ENCODE measurements at places on chromosomes 13 and 19.
A peak's percentile ranks its signal among the peaks of the same experiment; 100 is the strongest.

DNA sequence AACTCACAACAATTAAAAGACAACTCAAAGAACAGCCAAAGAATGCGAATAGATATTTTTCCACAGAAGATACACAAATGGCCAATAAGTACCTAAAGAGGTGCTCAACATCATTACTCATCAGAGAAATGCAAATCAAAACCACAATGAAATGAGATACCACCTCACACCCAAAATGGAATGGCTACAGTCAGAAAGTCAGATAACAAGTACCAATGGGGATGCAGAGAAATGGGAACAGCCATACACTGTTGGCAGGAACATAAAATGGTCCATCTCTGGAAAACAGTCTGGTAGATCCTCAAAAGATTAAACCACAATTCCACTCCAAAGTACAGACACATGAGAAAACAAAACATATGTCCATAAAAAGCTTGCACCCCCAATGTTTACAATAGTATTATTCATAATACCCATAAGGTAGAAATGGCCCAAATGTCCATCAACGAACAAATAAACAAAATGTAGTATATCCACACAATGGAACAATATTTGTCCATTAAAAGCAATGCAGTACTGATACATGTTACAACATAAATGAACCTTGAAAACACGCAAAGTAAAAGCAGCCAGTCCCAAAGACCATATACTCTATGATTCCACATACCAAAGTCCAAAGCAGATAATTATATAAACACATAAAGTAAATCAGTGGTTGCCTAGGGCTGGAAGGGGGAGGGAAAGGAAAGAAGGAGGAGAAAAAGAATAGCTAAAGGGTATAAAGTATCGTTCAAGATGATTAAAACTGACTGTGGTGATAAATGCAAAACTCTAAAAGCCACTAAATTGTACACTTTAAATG lies 19.6 kb downstream of the USP12 start:
- DNase-seq = no peak

DNA sequence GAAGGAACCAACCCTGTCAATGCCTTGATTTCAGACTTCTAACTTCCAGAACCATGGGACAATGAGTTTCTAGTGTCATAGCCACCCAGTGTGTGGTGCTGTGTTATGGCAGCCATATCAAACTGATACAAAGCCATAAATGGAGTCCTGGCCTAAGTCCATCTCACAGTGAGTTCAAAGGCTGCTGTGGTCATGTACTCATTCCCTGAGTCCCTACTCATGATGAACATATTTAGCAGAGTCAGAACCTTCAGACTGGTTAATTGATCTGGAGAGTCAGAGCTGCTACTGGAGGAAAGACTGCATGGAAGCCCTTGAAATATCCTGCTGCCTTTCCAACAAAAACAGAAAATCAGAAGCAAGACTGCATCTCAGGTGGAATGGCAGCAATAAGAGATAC lies 39.2 kb upstream of the CSNK1A1L start:
- no peak for DNase-seq

DNA sequence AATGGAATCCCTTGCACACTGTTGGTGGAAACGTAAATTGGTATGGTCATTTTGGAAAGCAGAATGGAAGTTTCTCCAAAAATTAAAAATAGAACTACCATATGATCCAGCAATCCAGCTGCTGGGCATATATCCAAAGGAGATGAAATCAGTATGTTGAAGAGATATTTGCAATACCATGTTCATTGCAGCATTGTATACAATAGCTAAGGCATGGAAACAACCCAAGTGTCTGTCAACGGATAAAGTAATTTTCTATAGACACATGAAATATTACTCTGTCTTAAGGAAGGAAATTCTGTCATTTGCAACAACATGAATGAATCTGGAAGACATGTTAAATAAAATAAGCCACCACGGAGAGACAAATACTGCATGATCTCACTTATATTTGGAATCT lies 124.7 kb downstream of the GPC5 start:
- DNase-seq = no peak

DNA sequence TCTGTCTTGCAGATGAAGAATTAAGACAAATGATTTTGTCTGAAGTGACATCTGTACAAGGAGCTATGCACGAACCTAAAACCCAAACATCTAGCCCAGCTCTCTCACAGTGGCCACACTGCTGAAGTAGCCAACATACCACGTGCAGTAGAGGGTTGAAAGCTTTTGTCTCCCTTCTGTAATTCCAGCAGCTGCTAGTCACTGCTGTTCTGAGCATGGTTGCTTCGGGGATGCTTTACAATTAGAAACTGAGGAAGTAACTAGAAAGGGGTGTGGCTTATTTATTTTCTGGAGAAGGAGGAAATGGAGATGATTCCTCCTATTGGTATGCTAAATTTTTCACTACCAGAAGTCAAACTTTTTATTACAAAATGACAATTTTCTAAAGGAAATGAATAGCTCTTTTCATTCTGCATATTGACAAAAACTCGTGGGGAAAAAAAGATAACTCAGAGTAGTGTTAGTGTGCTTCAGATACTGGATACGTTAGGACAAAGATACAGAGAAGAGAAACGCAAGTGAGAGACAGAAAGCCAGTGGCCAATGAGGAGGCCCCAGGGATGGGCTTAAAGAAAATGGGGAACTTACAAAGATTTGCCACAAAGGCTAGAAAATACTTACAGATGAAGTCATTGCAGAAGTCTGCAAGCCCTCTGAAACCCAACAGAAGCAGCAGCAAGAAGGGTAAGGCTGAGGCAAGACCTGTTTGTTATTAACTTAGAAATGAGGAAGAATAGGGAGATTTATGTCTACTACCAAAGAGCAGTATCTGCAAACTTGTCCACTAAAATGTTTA lies 192.7 kb upstream of the MIR17HG start:
- no peak for DNase-seq

GRCh38 chr19:45107621-45108150 lies 14.7 kb downstream of the PPP1R37 start:
- no peak for DNase-seq

GRCh38 chr13:20686863-20687579 lies 16.5 kb upstream of the IL17D start:
- DNase-seq = no peak

DNA sequence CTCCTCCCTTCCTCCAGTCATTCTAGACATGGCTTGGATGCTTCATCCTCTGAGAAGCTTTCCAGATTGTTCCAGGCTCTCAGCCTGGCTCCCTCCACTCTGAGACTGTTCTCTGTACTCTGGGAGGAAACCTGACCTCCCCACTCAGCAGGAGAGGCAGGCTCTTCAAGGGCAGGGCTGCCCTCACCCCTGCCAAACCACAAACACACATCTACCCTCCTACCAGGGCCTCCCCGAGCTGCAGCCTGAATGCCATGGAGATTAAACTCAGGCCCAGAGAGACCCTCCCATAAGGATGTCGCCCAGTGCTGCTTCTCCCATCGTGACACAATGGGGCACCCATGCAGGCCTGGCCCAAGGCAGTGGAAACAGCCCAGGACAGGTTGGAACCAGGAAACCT lies 16.2 kb downstream of the NUMBL start:
- DNase-seq = no peak

- DNase-seq = no peak
These were observed 2.9 kb downstream of the DNAJC15 start for GRCh38 chr13:43026262-43026661.

DNA sequence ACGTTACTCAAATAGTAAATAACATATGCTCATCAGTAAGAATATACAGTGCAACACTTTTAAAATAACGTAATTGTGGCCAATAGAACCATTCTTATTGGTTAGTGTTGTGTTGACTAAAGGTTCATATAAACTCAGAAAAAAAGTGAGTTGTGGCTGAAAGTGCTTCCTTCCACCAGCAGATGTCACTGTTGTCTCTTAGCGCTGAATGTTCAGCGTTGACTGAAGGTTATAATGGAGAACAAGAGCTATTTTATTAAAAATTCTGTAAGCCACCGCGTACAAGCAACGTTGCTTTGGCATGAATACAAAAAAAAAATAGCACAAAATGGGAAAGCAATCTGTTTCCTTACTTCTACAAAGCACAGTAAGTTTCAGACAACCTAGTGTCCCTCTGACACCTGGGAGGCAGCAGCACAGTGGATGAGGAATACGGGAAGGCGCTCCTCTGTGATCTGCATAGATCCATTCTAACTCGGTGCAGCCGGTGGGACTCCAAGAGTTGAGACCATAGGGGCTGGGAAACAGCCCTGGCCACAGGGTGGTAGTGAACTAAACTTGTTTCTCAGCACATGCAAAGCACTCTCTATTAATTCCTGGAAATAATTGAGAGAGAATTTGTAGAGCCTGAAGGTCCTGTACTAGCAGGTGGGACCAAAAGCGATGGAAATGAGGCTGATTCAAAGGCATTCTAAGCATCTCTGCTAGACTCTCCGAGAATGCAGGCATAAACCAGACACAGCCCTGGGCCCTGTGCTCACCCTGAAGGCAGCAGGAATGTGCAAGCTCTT lies 23.9 kb upstream of the OXGR1 start:
- DNase-seq = peak; percentile 56

- peak; percentile 8 for DNase-seq
These were observed 125.2 kb downstream of the LACC1 start for GRCh38 chr13:44004878-44005277.

- DNase-seq = no peak
These were observed 43.4 kb downstream of the TPT1 start for GRCh38 chr13:45297456-45298205.

DNA sequence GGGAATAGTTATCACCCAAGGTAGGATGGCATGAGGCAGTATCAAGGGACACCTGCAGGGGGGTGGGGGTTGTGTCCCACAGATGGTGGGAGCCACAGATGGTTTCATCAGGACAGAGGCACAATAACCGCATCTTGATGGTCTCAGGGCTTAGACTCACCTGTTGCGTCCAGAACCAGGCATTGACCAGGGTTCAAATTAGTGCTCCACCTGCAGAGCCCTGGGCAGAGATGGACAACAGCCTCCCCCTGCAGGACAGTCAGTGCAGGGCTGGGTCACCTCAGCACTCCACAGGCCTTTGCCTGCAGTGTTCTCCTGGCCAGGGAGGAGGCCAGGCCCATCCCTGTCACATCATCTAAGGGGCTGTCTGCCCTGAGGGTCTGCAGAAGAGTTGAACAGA lies 14.5 kb upstream of the CEACAM1 start:
- no peak for DNase-seq

DNA sequence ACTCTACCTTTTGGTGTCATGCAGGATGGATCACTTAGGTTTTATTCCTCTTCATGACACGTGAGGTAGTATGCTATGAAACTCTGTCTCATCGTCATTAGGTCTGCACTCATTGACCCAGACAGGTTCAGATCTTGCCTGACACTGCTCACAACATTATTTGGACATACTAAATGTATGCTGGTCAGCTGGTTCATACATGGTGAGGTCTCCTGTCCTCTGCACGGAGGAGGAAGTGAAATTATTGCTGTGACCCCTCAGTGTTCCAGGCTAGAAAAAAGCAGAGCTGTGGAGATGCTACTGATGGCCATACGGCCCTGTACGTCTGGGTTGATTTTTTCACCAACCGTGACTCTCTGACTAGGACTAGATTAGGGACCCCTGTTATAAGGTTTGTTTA lies 35.8 kb downstream of the LATS2 start:
- DNase-seq = no peak

DNA sequence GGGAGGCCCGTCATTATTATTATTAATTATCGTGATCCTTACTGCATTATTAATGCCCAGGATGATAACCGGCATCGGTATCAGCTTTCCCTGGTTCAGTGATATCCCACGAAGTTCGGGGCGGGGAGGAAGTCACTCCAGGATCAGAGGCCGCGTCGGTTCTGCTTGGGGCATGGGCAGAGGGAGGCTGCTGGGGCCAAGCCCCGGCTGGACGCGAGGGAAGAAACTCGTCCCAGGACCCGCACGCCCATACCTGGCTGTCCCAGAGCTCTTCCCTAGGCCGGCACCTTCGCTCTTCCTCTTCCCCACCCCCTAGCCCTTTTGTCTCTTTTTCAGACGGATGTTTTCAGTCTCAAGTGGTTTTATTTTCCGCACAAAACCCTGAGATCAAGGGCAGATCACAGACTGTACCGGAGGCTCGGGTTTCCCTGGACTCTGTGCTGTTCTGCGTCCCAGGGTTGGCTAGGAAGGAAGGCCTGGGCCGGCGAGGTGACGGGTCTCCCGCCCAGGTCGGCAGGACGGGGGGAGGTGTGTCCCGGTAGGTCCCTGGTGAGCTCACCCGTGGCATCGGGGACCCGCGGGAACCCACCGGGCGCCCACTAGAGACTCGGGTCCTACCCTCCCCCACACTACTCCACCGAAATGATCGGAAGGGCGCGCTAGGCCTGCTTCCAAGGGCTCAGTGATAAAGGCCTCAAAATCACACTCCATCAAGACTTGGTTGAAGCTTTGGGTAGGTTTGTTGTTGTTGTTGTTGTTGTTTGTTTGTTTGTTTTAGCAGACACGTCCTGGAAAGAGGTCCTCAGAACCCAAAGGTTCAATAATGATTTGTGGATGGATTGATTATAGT lies 7.9 kb downstream of the ZIC2 start:
- no peak for DNase-seq

DNA sequence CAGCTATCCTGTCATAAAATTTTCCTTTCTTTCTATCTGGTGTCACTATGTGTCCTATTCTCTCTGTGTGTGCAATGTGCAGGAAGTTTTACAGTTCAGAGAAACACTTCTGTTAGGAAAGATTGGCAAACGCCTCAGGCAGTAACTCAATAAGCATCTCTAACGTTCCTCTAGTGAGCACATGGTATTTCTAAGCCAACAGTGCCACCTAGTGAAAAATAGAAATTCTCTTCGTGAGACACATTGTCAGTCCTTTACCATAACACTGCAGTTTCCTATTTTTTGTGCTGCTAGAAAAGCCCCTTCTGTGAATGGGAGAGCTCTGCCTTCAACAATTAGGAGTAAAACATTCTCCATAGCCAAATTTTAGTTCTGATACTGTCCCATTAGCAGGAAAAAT lies 50.7 kb downstream of the ZNF723 start:
- DNase-seq = no peak

- DNase-seq = no peak
These were observed 165.5 kb downstream of the LACC1 start for GRCh38 chr13:44045180-44045562.

- no peak for DNase-seq
These were observed 22.8 kb downstream of the ELAVL1 start for GRCh38 chr19:7982651-7983099.

DNA sequence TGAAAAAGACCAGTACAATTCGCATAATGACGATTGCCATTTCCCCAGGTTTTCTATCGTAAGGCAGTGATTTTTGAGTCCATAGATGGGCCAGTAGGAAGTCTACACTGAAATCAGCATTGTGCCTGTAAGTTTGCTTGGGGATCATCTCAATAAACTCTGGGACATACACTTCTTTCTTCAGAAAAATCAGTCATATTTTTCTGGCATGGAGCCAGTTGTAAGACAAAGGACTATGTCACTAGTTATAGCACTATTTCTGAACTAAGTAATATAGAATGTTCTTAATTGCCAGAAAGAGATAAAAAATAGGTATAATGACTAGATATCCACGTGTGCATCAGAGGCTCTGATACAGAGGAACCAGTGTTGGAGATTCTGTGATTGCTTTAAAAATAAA lies 243.5 kb downstream of the LMO7 start:
- no peak for DNase-seq

- DNase-seq = no peak
These were observed 18.1 kb downstream of the ESD start for GRCh38 chr13:46778890-46779289.
